ENCODE measurements at places on chromosomes 12 and 14.

- DNase-seq: no peak
Observed at GRCh38 chr12:106682594-106683234, 91.8 kb upstream of the RIC8B start.

DNA sequence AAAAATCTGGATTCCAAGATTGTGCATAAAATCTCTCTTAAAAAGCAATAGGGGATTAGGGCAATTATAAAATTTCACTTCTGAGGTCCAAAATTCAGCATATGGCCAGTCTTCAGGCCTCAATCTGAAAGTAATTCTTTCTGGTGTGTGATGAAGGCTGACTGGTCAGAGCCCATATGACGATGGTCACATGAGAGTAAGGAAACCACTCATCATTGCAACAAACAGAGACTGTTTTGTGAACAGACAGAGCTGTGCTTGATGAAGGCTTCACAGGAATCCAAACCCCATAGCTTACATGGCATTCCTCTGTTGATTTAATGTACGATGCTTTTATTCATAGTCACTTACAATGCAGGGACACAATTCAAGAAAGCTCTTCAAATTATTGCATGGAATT lies 238.1 kb downstream of the APAF1 start:
- DNase-seq: no peak

DNA sequence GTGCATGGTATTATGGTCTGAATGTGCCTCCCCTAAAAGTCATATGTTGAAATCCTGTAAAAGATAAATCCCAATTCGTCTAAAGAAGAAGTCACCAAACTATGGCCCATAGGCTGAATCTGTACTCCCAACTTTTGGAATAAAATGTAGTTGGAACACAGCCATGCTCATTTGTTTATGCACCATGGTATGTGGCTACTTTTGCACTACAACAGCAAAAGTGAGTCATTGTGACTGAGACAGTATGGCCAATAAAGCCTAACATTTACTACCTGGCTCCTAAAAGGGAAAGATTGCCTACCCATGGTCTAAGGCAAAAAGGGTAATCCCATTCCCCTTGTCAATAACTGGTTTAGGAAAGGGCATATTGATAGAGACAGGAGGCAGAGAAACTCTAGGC lies 101.8 kb downstream of the LRIG3 start:
- DNase-seq: no peak

- DNase-seq: no peak
Observed at GRCh38 chr14:51780741-51781140, 79.7 kb upstream of the GNG2 start.

DNA sequence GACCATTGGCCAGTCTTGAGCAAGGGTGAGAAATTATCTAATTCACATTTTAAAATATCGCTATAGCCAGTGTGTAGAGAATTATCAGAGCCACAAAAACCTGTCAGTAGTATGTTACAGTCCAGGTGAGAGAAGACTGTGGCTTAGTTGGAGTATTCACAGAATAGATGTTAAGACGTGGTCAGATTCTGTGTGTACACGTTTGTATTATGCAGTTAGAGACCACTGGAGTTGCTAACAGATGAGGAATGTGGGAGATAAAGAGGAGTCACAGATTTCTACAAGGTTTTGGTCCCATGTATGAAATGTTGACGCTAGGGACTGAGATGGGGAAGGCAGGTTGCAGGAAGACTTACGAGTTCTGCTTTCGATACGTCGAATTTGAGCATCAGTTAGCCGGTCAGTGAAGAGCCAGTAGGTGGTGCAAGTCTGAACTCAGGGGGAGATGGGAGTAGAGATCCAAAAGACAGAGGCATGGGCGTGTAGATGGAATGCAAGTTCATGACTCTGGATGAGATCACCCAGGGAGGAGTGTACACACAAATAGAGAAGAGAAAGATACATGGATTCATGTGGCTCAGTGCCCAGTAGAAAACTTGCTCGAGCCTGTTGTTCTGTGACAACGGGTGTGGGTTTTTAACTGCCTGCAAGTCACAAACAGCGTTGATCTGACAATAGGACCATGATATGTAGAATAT lies 114.8 kb upstream of the FLRT2 start:
- DNase-seq: peak; percentile 4

DNA sequence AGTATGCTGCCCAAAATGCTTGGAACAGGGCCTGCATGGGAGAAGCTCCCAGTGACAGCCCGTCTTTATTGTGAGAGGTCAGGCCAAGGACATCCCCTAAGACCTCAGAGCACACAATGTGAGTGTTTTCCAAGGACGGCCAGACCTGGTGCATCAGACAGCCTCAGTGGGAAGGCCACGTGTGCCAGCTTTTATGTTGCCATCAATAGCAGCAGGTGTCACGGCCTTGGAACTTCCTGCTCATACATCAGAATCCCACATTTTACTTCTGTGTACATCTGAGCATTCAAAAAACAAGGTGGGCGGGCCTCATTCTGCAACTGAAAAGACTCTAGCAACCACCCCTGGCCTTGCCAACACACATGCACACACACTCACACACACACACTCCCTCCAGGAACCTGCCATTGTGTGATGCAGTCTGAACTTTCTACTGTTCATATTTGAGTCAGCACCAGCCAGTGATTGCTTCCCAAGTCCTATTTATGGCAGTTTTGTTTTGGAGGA lies 753.1 kb upstream of the TBX3 start:
- DNase-seq: no peak

- DNase-seq: no peak
Observed at GRCh38 chr12:2959505-2960389, 550 bp downstream of the TEAD4 start.

DNA sequence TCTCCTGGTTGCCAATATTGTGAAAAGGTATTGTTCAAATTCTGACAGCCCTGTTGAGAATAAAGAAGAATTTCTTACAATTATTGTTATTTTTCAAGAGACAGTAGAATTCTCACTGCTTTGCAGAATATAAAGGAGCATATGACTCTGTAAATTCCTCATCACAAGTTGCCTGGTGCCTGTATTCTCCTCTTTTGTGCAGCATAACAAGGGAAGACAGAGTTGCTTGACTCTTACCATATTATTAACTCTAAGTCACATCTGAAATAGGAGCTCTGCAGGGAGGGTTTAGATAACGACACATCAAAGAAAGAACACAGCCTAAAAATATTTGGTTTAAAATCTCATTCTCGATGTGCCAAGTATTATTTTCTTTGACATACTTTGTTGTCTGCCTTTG lies 31.1 kb downstream of the MYF5 start:
- DNase-seq: no peak

- no peak for DNase-seq
Observed at GRCh38 chr14:105499256-105500035, 8.4 kb downstream of the TEDC1 start.

DNA sequence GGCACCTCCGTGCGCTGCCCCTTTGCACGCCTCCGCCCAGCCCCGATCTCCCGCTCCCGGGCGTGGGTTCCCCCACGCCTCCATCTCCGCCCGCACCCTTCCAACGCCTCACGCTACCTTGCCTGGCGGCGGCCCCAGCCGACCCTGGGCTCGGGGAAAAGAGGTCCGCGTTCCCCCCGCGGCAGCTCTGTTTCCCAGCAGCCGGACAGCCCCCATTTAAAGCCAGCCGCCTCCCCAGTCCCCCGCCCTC lies at the start of gene PRIMA1:
Gene PRIMA1, minus strand, starts transcription at position 193 of the 250 bp plus-strand sequence. CDS start 767 bp downstream, outside the sequence.
- no peak for DNase-seq

- no peak for DNase-seq
Observed at GRCh38 chr14:23933742-23934128, 19.8 kb upstream of the DHRS4 start.

GRCh38 chr14:104931771-104932675 lies 7.3 kb downstream of the PLD4 start:
- DNase-seq: no peak

Data from cortex of kidney (tissue), 1 donor.